Germinal center (tissue), 1 donor: ENCODE measurements at places on chromosomes 7 and 10.

DNA sequence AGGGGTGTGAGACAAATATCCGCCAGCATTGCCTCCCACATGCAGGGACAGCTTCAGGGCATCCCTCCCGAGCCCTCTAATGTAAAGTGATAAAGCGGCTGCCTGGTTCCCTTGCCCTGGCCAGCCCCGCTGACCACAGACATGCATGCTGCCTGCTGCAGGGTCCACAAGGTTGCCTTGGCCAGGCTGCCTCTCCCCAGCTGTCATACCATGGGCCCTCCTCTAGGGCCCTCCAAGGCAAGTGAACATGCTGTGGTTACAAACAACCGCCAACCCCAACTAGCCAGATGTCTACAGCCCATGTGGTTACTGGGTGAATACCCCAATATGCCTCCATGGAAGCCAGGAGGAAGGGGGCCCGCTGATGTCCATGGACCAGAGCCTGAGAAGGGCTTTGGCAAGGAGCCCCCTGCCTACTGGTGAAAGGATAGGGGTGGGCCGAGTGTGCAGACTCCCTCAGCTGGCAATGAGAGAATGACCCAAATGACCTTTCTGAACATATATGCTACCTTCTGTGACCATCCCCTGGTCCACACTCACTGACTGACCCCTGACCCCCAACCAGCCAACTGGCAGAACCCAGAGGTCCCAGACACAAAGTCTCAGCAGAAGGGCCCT is 37.4 kb downstream of the GRID1 start:
- DNase-seq: no peak

- DNase-seq: no peak
These were observed 222.2 kb upstream of the SH2B2 start for GRCh38 chr7:102064361-102065025.

GRCh38 chr10:94417321-94417720 is 15.0 kb downstream of the TBC1D12 start:
- no peak for DNase-seq

GRCh38 chr10:69316313-69317059 is 38.2 kb downstream of the HK1 start:
- DNase-seq: no peak

- no peak for DNase-seq
These were observed 39.2 kb upstream of the ZNF680 start for GRCh38 chr7:64602086-64602485.

DNA sequence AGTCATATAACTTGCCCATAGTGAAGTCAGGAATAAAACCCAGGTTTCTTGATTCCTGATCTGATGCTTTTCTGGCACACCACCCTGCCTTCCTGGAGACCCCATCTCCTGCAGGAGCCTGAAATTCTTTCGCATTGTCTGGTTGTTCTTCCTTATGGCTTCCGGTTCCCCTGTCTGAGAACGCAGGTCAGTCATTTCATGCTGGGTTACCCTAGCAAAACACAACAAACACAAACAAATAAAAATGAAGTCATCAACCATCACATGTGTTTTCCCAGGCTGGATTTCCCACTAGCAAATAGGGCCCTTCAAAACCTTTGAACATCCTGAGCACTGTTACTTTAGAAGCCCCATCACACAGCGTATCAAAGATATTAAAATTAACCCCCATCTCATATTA is 569.6 kb downstream of the LRMDA start:
- no peak for DNase-seq

DNA sequence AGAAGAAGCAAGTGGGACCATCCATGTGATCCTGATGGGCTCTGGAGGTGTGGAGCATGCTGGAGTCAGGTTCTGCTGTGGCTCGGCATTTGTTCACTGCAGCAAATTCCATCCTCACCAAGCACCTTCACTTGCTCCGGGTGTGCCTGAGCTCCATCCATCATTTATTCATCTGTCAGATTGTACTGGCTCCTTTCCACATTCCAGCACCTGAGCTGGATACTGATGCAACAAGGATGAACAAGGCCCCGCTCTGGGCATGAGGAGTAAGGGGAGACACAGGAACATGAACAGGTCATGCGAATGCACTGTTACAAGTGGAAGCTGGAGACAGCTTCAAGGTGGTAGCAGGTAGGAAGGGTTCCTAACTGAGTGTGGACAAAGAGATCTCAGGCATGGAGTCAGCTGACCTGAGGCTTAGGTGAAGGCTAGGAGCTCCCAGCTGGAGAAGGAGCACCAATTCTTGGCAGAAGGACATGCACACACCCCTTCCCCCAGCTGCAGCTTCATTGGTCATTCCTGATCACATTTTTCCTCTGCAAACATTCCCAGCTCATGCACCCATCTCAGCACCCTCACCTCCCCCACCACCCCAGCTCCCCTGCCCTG is 133.7 kb upstream of the ZMIZ1 start:
- no peak for DNase-seq

- no peak for DNase-seq
These were observed 4.6 kb downstream of the DENND11 start for GRCh38 chr7:141697211-141697871.

DNA sequence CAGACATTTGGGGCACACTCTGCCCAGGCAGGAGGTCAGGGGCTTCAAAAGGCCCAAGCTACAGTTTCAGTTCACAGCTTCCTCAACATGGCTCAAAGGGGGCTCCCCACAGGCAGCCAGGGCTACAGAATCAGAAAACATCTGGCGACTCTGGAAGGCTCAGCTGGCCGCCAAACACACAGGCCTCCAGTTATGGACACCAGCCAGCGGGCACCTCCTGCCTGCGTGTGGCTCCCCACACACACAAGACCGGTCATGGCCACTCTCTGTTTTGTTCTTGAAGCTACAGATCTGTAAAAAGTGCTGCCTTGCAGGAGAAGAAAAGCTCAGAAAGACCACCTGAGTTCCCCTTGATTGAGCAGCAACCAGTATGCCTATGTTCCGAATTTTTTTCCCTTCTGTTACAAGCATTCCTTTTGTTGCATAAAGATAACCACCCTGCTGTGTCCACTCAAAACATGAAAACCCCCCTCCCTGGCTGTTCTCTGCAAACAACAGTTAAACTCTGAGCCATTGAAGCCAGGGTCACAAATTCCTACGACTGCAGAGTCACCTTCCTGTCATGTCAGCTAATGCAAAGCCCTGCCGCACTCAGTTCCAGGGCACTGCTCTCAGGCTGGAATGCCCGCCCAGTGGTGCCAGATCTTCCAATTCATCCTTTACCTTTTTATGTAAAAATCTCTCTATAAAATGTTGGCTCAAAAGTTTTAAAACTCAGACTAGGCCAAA is 33.6 kb downstream of the VSTM4 start:
- no peak for DNase-seq

- no peak for DNase-seq
These were observed 32.1 kb upstream of the MSRB2 start for GRCh38 chr10:23063045-23063972.
